ENCODE measurements at places on chromosomes 12 and 14.

- DNase-seq = no peak
Measured at GRCh38 chr12:122866950-122867607, 28.8 kb downstream of the VPS37B start.

- no peak for DNase-seq
Measured at GRCh38 chr12:32312049-32312670, 87.2 kb upstream of the FGD4 start.

- no peak for DNase-seq
Measured at GRCh38 chr14:54489318-54489683, 521 bp upstream of the GMFB start.

- DNase-seq = no peak
Measured at GRCh38 chr12:129549656-129550055, 354.2 kb downstream of the TMEM132D start.

DNA sequence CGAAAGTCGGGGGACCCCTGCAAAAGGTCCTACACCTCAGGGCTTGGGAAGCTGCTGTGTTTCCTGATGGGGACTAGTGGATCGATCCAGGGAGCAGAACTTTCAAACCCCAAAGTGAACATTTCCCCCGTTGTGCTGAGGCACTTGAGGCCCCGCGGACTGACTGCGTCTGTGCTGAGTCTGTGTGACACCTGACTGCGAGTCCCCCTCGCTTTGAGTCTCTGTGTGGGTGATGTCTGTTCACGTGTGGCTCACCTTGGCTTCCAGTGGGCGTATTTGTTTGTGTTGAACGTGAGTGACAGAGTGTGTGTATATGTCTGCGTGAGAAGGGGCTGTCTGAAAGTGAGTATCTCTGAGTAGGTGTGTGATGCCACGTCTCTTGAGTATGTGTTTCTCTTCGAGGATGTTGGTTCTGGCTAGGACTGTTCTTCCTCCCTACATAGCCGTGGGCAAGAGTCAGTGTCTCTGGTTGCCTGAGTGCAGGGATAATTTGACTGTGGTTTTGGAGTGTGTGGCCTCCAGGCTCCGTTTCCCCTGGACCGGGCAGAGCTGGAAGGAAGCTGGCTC is 1.3 kb downstream of the TEAD4 start:
- no peak for DNase-seq

GRCh38 chr12:4386801-4387200 is 7.3 kb upstream of the FGF23 start:
- DNase-seq = no peak

DNA sequence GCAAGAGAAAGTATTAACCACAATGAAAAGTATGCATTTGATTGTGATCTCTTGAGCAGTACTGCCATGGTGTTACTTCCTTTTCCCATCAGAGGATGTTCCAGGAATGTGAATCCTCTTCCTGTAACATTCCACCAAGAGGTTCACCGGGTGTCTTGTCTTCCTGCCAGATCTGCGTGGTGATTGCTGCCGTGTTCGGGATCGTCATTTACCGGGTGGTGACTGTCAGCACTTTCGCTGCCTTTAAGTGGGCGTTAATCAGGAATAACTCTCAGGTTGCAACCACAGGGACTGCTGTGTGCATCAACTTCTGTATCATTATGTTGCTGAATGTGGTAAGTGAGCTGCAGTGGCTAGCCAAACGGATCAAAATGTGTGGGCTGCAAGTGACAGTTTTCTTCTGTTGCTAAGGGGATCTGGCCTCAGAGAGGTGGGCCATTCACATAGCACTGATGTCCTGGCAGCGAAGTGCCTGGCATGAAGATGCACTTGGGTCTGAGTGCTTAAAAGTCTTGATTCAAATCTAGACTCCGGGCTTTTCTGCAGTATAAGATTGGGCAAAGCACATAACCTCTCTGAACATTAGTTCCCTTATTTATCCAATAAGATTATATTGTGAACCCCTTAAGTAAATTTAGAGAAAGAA is 123.4 kb downstream of the SLC5A8 start:
- no peak for DNase-seq

- DNase-seq = no peak
Measured at GRCh38 chr12:52643233-52644077, 8.6 kb downstream of the KRT2 start.

DNA sequence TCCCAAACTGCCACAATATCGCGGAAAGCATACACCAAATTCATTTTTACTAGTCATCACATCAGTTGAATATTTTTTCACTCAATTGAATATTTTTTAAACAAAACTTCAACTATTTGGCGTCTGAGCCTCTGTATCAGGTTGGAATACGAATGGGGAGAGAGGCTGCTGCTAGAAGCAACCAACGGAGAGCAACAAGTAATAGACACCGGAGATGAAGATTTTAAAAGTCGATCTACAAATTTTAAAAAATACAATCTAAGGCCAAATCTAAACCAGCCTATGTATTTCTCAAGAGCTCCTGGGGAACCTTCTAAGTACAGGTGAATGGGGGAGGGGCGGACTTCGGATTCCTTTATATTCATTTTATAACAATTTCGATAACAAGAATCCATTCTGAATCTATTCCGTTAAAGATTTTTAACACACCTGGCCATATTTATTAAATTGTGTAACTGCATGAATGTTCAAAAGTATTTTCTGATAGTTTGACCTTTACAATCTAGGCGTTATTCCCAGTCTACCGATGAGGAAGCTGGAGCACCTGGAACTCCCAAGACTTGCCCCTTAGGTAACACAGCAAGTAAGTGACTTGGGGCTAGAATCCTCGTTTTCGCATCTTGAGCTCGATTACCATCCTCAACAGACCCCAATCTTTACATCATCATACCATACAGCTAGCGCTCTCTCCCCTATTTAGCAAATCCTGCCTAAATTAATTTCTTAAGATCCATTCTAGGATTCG is 1.2 kb downstream of the GNPNAT1 start:
- no peak for DNase-seq

DNA sequence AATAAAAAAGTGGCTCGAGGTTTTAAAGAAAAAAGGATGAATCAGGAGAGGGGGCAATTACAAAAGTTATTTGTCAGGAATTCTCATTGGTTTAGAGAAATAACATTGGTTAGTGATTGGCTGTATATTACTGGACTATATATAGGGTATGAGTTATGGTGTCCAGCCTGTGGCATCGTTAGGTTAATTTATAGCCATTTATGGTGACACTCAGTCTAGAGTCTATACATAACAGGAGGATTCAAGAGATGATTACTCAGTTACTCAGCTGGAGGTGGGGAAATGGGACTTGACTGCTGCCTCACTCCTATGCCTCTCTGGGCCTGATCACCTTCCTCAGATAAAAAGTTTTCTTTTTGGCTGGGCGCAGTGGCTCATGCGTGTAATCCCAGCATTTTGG is 25.6 kb upstream of the NFYB start:
- no peak for DNase-seq

DNA sequence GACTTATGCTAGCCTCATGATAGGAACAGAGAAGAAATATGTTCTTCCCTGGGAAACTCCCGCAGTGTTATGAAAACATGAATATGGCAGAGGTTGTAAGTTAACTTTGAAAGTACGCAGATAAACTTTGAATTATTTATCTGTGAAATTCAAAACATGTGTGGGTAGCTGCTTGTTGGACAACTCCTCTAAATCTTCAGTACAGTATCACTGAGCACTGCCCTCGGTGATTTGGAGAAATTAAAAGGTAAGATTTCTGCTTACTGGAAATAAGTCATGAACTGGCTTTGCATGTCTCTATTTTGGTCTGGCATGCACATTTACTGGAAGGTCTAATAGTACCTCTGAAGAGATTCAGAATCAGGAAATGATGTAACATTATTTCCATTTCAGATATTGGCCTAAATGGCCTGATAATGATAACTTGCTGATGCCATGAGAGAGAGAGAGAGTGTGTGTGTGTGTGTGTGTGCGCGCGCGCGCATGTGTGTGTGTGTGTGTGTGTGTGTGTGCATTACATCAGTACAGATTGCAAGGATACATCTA is 1441.9 kb upstream of the FLRT2 start:
- DNase-seq = no peak

DNA sequence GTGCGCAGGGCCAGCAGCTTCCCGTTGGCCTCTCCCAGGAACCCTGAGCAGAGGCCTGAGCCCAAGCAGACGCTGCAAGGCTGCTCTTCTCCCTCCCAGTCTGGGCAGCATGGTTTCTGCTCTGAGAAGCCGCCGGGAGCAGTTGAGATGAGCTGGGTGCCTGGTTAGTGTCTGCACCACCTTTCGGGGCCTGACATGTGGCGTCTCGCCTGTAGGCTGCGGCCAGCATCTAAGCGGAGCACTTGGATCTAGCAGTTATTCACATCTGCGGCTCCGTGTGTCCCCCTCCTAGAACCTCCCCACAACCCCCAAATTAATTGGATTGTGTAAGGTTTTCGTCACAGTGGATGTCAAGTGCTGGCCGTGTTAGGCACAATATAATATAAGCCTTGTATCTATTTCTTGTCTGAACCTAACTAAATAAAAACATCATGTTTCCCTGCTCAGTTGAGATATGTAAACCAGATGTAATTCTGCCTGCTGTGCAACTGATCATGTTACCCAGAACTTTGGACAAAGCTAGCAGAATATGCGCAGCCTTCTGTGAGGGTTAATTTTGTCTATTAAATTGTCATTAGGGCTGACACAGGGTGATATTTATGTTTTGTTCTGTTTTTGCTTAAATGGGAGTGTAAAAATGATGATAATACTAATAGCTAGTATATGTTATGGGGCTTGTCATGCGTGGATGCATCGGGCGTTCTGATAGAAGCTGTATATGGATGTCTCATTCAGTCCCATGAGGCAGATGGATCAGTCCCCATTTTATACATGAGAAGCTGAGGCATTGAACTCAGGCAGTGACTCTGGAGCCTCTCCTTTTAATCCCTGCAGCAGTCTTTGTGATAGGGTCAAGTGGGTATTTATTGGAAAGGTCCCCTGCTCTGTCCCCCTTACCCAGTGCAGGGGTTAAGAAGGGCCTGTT is 45.8 kb downstream of the ELK3 start:
- no peak for DNase-seq

DNA sequence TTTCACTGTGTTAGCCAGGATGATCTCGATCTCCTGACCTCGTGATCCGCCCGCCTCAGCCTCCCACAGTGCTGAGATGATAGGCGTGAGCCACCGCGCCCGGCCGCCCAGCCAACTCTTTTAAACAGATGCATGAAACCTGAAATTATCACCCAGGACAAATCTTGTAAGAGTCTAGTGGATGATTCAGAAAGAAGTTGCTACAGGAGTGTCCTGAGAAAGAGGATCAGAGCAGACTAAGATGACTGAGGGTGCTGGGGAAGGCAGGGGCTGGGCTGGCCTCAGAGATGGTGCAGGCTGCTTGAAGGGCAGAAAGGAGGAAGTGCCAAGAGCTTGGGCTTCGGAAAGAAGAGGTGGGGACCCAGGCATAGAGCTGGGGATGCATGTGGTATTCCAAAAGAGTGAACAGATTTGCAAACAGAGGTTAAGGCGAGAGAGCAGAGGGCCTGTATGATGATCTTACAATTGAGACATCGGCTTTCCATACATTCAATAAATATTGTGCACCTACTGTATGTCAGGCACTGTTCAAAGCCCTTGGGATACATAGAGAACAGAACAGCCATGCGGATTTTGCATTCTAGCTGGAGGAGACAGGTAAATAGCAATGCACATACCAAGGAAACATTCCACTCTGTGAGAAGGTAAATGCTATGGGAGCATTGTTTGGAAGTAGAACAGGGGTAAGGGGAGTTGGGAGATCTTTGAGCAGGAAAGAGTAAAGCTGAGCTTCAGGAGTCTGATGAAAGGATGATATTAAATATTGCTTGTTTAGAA is 7.4 kb upstream of the CD9 start:
- DNase-seq = no peak

DNA sequence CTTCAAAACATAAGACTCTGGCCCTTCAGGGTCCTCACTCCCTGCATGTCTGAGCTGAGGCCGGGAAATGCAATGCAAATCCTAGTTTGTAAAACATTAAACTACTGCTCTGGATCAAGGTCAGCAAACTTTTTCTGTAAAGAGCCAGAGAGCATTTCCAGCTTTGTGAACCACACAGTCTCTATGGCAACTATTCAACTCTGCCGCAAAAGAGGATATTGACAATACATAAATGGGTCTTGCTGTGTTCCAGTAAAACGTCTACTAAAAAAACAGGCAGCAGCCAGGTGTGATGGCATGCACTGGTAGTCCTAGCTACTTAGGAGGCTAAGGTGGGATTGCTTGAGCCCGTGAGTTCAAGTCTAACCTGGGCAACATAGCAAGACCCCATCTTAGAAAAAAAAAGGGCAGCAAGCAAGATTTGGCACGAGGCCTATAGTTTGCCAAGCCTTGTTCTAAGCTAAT is 22.3 kb downstream of the DDX24 start:
- DNase-seq = no peak

DNA sequence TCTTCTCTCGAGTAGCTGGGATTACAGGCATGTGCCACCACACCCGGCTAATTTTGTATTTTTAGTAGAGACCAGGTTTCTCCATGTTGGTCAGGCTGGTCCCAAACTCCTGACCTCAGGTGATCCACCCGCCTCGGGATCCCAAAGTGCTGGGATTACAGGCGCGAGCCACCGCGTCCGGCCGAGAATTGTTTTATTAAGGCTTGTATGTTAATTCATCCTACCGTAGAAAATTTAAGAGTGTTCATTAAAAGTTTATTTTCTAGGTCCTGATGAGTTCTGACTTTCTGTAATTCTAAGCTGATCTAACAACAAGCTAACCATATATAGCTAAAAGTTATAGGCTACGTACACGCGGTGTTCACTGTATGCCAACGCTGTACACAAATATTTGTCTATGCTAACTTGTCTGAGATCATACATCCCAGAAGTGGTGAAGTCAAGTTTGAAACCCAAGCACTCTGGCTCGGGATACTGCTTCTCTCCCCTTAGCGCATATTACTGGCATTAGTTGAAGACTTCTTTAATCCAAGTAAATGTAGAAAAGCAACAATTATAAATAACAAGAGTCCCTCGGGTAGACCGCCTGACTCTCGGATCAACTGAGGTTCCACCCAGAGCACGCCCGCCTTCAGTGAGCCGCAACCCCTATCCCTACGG is 570 bp upstream of the MRPS35 start:
- no peak for DNase-seq

DNA sequence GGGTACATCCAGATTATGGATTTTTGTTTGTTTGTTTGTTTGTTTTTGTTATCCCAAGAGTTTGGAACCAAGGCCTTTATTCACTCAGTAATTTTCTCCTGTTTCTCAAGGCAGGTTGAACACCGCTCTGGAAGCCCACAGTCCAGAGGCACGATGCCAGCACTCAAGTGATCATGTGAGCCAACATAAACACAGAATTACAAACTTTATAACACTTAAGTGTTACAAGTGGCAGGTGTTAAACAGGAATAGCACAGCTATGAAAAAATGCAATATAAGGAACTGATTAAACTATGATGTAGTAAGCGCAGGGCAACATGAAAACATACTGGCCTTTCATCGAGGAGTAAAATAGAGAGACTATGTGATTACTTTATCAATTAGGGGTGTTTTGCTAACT is 1885.8 kb upstream of the SEL1L start:
- DNase-seq = no peak

- DNase-seq = no peak
Measured at GRCh38 chr14:79658769-79659168, 552.5 kb downstream of the DIO2 start.
